ENCODE measurements at places on chromosomes 16 and 17.

GRCh38 chr16:71540-72401 is 660 bp downstream of the RHBDF1 start:
- no peak for DNase-seq

GRCh38 chr16:275786-276232 is at the start of gene RGS11:
Gene RGS11, minus strand, starts transcription at chr16:275944. Its CDS starts 33 bp downstream, at chr16:275911.
- DNase-seq, result no peak

- no peak for DNase-seq
Observed at GRCh38 chr16:6704306-6704930, 628.2 kb upstream of the RBFOX1 start.

- no peak for DNase-seq
Observed at GRCh38 chr16:78292844-78293380, 193.5 kb downstream of the WWOX start.

DNA sequence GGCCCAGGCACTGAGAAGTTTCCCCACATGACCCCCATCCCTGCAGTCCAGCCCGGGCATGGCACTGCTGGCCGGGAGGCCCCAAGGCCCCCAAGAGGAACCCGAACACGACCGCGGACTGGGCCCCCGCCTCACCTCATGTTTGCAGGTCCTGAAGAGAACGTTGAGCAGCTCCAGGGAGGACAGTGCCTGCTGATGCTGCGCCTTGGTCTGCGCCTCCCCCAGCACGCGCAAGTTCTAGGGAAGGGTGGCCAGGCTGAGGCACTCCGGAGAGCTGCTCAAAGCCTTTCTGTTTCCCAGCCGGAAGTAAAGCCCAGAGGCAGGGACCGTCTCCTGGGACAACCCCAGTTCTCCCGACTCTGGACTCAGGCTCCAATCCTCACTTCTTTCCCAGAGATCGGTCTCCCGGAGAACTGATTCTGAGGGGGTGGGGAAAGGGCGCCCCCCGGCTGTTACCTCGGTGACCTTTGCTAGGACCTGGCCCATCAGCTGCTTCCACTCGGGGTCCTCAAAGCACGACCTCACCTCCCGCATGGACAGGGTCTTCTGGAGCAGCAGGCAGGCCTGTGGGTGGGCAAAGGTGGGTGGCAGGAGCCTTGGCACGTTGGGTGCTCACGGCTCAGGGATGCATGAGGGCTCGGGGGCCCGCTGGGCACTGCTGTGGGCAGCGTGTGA is 13.7 kb downstream of the MYBBP1A start:
- no peak for DNase-seq

- no peak for DNase-seq
Observed at GRCh38 chr16:75263963-75264445, 12.6 kb upstream of the BCAR1 start.

DNA sequence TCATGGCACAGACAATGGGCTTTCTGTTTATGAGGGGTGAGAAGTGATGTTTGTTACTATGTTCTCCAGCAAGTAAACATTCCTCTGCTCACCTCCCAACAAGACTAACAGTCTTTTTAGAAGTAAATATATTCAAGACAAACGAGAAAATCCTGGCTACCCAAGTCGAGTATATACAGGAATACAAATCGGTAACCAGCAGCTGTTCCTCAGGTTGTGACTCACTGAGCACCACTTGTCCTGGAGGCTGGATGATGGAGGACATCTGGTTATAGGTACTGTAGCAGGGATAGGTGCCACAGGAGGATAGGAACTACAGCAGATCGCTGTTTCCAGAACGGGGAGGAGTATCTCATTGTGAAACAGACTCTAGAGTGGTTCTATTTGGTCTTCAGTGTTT is 5.3 kb upstream of the RPL27 start:
- DNase-seq, result no peak

- no peak for DNase-seq
Observed at GRCh38 chr17:73133911-73134649, 30.7 kb upstream of the SSTR2 start.

- no peak for DNase-seq
Observed at GRCh38 chr16:72705801-72706200, 342.1 kb downstream of the ZFHX3 start.

GRCh38 chr17:58789160-58789559 is 33.5 kb downstream of the PPM1E start:
- DNase-seq, result no peak

DNA sequence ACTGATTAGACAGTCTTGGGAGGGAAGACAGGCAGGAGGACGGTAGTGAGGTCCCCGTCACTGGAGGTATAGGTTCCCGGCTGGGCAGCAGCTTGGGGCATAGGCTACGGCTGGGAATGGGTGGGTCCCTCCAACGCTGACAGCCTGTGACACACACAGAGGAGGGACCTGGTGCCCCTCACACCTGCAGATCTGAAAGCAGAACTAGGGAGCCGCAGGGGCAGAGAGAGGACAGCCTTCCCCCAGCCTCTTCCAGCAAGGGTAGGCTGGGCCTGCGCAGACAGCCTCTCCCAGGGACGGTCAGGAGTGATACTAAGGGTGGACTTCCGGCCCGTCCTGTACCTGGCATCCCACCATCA is 2.0 kb downstream of the P2RX1 start:
- DNase-seq, result no peak

GRCh38 chr16:68488554-68488953 is 40.2 kb upstream of the SMPD3 start:
- DNase-seq, result peak; percentile 51

DNA sequence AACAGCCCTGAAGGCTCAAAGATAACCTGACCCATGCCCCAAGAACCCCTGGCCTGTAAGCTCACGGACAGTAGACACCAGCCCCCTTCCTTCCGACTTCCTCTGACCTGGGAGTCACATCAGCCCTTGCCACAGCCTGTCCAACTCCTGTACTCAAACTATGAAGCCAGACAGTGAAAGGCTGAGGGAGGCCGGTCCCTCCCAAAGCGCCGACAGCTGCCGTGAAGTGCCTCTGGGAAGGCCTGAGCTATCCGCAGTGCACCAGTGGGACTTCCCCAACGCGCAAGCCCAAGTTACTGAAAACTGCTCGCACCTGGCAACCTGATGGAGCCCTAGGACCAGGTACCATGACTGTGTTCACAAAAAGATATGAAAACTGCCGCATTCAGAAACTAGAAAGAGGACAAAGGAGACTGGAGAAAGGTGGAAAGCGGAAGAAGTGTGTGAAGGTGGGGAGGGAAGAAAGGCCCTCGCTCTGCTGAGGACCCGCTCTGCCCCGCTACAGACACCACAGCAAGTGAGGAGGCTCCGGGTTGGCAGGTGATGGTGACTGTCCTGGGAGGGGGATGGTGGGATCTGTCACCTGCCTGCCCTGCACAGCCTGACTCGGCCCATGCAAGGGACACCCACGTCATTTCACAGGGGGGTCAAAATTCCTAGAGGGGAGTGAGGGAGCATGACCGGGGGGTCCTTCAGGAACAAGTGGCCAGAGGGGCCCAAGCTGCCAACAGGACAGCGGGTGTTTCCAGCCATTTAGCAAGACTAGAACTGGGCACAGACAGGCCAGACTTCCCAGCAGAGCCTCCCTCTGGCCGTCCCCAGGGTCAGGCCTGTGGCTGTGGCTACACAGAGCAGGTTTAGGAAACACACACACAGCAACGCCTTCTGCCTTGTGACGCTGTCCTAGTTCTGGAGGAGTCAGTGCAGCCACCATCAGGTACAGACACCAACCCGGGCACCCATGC is 13.1 kb upstream of the TRAP1 start:
- DNase-seq, result no peak

DNA sequence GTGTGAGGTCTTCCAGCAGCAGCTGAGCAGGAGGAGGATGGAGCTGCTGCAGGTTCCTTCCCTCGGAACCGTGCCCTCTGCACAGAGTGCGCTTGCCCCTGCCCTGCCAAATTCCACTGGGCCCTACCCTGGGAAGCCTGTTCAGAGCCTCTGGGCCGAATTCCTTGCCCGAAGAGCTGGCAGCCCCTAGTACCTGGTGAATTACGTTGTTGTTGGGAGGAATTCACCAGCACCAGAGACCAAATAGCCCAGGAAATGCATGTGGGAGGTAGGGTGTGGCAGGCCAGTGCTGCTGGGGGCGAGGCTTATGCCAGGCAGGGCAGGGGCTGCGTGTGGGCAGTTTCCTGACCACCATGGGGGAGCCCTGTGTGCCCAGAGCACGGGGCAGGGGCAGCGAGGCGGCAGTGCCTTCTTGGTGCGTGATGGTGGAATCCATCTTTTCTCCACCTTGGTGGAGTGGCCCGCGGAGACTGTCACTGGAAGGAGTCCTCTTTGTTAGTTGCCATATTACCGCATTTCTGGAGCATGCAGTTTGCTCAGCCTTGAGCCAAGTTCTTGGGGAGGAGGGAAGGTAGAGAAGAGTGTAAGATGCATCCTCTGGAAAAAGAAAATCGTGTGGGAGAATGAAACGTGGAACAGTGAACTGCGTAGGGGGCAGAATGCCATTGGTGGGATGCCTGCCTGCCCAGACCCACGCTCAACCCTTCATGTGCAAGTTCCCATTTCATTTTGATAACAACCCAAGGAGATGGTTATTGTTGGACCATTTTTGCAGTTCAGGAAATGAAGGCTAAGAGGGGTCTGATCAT is 2.3 kb downstream of the MRC2 start:
- DNase-seq, result peak; percentile 7

DNA sequence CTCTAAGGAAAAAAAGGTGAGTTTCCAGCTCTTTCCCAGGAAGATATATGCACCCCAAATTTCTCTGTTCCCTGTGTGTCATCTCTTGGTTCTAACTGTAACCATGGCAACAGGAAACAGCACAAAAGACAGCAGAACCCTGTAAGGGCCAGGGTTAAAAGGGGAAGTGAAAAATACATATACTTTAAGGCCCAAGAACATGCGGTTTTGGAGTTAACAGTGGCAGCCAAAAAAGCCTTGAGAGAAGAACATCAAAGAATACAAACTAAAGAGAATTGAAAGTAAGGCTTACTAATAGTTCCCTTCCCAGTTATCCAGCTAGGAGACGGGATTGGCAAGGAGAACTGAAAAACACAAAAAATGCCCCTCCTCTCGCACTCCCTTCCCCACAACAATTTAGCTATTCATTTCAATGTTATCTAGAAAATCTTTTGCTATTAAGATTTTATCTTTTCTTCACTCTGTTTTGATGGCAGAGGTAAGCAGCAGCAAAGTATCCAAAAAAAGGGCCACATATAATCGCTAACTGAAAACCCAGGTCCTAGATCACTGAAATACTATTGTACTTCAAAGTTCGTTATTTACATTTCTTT is 1.5 kb downstream of the SPOP start:
- no peak for DNase-seq

- no peak for DNase-seq
Observed at GRCh38 chr16:26598061-26598460, 468.7 kb upstream of the C16orf82 start.

DNA sequence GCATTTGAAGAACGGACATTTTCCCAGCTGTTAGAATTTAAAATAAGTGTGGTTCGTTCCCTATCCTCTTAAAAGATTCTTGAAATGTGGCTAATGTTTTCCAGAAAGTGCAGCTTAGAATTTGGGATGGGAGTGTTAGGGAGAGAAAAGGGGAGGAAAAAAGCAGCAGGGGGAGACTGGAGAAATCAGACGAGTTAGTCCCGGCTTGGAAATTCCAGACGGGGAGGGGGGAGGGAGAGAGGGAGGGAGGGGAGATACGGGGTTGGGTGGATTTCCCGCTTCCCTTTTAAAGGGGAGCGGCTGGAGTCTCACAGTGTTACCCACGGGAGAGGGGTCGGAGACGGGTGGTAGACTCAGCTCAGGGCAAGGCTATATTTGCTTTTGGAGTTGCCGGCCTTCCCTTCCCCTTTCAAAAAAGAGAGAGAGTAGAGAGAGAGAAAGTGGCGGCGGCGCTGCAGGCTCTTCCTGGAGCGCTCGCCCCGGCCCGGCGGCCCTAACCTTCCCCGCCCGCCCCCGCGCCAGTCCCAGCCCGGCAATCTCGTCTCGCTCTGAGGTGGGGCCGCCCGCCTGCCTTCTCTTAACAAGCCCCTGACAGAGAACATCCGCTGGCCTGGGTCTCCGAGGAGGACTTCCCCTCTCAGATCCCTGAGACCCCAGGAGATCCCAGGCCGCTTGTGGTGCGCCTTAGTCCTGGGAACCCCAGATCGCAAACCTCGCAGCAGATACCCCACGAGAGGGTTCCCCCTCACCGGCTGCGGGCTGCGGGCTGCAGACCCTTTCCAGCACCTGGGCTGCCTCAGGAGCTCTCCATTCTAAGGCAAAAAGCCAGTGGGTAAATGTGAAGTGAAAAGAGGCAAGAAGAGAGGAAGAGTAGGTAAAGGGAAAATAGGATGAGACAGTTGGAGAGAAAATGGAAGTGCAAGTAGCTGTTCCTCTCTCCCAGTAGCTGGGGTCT is 6.6 kb downstream of the IGF2BP1 start:
- DNase-seq, result no peak

DNA sequence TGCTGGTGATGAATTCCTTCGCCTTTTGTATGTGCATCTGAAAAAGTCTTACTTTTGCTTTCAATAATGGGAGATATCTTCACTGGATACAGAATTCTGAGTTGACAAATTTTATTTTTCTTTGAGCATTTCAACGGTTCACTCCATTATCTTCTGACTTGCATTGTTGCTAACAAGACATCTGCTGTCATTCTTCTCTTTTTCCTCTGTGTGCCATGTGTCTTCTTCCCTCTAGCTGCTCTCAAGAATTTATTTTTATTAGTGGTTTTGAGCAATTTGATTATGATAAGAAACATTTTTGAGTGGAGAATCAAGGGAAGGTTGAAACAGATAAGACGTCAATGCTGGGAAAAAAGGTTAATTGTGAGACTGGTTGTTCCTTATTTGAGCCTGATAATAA is 471.8 kb downstream of the CDH13 start:
- no peak for DNase-seq

DNA sequence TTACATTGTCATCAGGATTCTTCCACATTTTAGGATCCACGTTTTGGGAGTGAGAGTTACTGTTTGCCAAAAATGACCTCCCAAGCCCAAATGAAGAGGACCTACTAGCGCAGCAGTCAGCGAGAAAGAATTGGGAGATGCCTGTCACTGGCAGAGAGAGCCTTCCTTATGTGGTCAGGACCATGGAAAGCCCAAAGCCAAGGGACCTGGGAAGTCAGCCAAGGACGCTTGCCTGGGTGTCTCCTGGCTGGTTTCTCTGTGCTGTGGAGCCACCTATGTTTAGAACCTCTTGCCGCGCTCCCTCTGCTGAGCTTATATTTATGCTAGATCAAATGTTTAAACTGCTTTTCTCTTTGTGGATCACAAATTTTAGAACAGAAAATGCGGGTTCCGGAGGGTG is 24.9 kb upstream of the RHBDL3 start:
- DNase-seq, result no peak

GRCh38 chr17:67959510-67959909 is 36.8 kb downstream of the C17orf58 start:
- DNase-seq, result no peak

DNA sequence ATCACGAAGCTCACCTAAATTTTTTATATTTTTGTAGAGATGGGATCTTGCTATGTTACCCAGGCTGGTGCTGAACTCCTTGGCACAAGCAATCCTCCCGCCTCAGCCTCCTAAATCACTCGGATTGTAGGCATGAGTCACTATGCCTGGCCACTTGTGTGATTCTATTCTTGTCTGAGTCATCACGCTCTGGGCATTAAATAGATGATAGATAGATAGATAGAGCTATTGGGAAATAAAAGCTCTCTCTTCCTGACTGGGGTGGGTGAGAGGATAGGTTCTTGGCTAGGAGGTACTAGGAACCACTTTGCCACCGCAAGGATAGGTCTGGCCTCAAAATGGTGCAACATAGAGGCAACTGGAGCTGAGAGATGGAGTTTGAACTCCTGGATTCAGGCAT is 21.4 kb upstream of the CACNG3 start:
- no peak for DNase-seq
